Liver (tissue), 10 donors: ENCODE measurements at places on chromosomes 11 and 22. TPM values are rescaled to one million over a fixed set of nuclear protein-coding genes. Genes with fewer than 3 reads are reported as not detected.

The CDC42EP1 gene
- total RNA-seq, result 10.2 TPM

The NRXN2 gene
- 0.79 TPM for total RNA-seq

The NCAM1 gene
- total RNA-seq, result 2.1 TPM

DNA sequence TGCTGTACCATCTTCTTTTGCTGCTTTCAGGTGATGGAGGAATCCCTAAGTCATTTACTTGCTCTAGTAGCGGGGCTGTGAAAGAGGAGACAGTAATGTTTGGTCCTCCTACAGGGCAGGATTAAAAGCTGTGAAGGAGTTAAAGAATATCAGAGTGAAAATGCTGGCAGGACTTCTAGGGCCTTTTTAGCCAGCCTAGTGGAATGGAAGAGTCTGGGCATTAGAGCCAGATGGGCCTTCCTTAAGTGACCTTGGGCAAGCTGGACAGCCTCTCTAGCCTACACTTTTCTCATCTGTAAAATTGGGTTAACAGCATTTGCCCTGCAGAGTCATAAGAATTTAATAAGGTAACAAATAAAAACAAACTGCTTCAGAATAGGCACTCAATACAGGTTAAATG, 114.7 kb downstream of the RBFOX2 start:
- no peak for DNase-seq
- no peak overlapping the region for H3K4me3 ChIP-seq
- no peaks in the 10 kb centered on the region for H3K36me3 ChIP-seq
- no peaks in the 10 kb centered on the region for H3K27me3 ChIP-seq

- no peaks in the 10 kb centered on the region for H3K36me3 ChIP-seq
- H3K4me3 ChIP-seq, result no peak overlapping the region
- H3K27ac ChIP-seq, result no peak overlapping the region
- DNase-seq, result no peak
Observed at GRCh38 chr11:15228331-15228849, 113.7 kb downstream of the INSC start.

DNA sequence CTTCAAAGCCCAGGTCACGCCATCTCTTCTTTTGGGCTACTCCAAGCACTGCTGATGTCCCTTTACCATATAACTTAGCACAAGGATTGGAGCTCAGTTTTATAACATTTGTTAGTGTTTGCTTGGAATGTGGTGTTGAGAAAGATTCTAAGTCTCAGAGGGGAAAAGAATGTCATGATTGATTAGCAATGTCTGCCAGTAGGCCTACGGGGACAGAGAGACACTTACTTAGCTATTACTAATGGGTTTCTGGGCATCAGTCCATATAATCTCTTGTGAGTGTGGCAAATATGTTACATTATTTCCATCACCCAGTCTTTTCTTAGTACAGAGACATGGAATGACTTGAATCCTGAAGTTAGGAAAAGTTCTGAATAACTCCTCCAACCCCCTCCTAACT, 75.4 kb upstream of the FSHB start:
- no peak for DNase-seq
- no peak overlapping the region for H3K27ac ChIP-seq
- no peak overlapping the region for H3K4me3 ChIP-seq
